Dorsolateral prefrontal cortex (tissue), 122 donors: ENCODE measurements at places on chromosomes 11 and 22. TPM values are rescaled to one million over a fixed set of nuclear protein-coding genes. Genes with fewer than 3 reads are reported as not detected.
A peak's percentile ranks its signal among the peaks of the same experiment; 100 is the strongest.

DNA sequence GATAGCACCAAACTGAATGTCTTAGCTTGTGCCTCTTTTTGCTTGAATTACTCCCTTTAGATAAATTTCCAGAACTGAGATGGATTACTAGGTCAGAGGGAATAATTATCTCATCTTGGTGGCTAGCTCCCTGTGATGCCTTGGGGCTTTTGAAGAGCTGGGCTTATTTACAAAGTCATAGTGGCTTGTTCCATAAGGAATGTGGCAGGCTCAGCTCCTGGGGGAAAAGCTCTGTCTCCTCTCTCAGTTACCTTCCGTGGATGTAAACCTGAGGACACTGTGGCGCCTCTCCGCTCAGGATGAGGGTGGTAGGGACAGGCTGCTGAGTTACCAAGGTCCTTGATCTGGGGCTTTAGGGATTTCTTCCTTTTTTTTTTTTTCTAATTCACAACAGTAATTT lies 121.7 kb downstream of the PARVA start:
- DNase-seq, result no peak

DEUP1 gene
- not detected for total RNA-seq

SLN gene
- 3.6 TPM for total RNA-seq

FJX1 gene
- 14.1 TPM for total RNA-seq

- no peak for DNase-seq
Measured at GRCh38 chr11:112540261-112540660, 279.6 kb upstream of the PLET1 start.

DNA sequence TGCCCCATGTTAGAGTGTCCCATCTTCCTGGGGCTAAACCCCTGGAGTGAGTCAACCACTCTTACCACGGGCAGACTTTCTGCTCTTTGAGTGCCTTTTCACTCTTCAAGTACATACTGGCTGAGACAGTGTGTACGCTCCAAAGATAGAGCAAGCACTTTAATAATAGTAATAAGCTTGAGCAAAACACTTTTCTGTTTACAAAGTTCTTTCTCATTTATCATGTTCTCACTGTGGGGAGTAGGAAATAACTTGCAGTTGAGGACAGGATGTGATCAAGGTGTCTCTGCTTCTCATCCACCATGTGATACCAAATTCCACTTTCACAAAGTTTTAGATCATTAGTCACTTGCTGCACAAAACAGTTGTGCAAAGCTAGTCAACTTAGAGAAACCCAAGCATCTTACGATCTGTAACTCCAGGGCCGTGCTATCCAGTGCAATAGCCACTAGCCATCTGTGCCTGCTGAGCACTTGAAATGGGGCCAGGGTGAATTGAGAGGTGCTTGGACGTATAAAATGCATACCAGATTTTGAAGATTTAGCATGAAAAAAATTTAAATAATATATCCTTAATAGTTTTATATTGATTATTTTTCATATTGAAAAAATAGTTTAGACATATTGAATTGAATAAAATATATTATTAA lies 135.3 kb downstream of the KIF18A start:
- DNase-seq, result no peak

IGLL1 gene
- total RNA-seq, result not detected

DNA sequence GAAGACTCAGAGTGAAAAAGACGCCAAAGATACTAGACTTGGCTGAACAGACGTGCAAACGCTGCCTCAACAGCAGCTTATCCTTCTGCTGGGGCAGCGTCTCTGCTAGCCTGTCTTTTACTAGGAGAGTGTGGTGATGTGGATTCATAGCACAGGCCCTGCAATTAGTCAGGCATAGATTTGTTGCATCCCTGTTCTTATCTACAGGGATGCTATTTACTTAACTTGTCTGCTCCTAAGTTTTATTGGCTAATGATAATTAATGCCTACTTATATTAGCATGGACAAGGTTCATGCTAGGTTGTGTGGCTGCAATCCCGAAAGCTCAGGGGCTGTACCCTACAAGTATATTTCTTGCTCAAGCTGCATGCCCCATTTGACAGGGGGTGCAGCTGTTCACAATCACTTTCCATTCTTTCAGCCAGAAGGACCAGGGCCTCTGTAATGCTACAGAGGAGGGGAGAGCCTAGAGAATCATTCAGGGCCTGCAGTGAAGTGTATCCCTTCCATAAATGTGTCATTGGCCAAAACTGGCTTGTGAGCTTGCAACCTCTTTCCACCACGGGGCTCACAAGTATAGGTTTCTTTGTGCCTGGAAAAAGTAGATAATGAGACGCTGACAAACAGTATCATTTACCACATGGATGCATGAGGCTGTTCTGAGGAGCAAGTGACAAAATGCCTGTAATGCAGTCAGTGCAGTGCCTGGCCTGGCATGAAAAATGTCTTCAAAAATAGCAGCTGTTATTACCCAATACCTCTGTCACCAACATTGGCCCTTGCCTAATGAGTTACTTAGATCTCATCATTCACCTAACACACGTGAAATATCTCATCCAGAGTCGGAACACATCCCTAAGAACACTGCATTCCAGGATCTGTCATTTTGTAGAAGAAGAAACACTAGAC lies 685.8 kb upstream of the API5 start:
- DNase-seq, result no peak

SLC22A24 gene
- total RNA-seq, result not detected

DNA sequence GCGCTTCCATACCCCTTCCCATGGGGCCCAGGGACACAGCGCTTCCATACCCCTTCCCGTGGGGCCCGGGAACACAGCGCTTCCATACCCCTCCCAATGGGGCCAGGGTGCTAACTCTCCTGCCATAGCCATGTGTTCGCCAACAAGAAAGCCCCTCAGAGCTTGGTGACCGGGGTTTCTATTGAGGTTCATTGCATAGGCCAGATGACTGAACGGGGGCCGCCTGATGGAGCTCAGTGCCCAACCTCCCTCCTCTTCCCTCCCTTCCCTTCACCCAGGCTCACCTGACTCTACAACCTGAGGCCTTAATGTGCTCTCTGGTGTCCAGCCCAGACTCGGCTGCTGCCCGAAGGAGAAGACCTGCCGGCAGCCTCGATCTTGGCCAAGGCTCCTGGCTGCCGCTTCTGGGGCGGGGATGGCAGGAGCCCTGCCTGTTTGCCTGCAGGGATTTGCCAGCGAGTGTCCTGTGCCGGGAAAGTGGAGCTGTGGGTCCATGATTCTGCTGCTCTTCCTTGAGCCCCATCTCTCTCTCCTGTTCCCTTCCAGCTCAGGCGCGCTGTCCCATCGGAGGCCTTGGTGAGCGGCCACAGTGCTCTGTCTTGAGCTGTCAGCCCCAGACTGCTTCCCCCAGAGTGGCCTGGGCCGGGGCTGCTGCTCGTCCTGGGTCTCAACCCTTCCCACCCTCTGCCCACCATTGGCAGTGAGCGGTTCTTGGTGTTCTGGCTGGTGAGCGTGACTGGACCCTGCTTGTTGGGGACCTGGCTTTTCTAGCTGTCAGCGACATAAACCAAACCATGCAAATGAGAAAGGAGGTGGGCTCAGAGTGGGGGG lies 267.0 kb downstream of the TBC1D22A start:
- DNase-seq, result peak; percentile 39

GRCh38 chr11:110147962-110148709 lies 54.9 kb downstream of the ZC3H12C start:
- DNase-seq, result no peak

DNA sequence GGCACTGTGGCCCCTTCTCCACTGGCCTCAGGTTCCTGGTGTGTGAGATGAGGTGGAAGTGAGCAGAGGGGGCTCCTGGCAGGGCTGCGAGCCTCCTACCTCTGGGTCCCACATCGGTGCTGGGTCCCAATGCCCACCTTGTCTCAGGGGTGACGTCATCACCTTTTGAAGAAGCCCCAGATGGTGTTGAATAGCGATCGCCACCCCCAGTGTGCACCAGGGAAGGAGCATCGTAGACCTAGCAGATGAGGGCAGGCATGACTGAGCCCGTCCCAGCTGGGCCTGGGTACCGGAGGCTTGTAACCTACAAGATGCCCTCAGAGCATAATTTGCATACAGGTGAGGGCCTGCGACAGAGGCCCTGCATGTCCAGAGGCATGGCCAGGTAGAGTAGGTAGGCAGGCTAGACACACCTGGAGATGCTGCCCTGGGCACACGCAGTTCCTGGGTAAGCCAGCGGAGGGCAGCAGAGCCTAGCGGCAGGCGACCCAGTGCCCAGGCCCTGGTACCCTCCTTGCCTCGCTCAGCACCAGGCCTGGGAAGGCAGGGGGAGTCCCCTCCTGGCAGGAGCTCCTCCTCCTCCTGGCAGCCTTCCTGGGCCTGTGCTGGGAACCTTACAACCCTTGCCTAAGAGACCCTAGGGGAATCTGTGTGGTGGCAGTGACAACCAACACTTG lies 52.5 kb downstream of the TPCN2 start:
- peak; percentile 74 for DNase-seq

HTR3B gene
- 5.0 TPM for total RNA-seq

DERL3 gene
- total RNA-seq, result 1.3 TPM

GRCh38 chr22:48098921-48099245 lies 1336.4 kb downstream of the TBC1D22A start:
- no peak for DNase-seq

CYP2D6 gene
- total RNA-seq, result 3.1 TPM

OR10G7 gene
- not detected for total RNA-seq

GRCh38 chr11:62030071-62030684 lies 62.7 kb upstream of the FTH1 start:
- DNase-seq, result no peak

- no peak for DNase-seq
Measured at GRCh38 chr22:26447584-26448329, 18.7 kb downstream of the ASPHD2 start.

TEX12 gene
- total RNA-seq, result not detected

DNA sequence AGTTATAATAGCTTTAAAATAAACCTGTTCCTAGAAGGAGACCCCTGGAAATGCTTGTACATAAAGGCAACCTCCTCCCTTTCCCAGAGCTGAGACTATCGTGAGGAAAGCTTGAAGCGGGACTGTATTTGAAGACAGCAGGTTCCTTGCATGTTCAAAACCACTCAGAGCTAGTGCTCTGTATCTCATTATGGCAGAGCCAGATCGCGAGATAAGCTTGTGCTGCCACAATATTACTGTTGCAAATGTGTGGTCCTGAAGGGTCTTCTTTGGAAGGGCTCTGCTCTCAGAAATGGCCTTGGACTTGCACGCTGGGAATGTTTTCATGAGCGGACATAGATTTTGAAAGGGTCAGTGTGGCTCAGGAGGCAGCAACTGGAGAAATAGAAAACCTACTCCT lies 168.2 kb downstream of the KIRREL3 start:
- no peak for DNase-seq

MS4A12 gene
- total RNA-seq, result not detected

DNA sequence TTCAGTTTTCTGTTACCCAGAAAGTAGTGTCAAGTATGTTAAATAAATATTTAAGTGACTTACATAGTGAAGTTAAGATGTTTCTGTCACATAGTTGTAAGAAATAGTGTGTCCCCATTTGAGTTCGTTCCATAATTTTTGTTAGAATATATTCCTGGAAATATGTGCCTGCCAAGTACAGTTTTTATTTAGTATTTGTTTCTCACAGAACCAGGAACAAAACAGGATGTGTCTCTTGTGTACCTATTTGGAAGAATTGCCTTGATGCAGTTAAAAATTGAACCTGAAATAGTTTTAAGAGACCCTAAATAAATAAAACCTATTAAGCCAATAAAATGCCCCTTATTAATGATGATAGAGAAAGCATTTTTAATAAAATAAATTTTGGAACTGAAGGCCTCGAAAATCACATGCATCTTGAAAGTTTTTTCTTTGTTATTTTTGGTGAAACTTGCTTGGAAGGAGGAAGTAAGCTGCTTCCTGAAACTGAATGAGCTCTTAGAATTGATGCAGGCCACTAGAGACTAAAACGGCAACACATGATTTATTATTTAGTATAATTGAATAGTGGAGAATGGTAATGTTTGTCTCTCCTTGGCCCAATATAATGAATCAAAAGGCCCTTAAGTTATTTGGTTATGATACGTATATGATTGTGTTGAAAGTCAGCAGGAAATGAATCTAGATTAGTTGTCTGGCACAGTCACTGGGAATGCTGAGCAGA lies 55.9 kb downstream of the SWAP70 start:
- no peak for DNase-seq

DNA sequence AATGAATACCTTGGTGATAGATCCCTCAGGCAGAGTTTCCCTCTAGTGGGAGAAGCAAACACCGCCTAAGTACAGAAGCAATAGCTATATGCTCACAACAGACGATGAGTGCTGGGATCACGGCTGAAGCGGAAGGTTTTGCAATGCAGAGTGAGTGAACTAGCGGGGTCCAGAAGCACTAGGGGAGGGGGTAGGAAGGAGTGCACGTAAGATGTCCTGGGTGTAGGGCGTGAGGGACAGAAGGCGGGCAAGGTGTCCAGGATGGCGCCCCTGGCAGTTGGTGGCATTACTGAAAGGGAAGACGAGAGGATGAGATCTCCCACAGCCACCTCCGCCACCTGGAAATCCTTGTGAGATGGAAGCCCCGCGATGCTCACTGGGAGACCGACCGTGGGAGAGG lies 81.0 kb downstream of the ETS1 start:
- no peak for DNase-seq

GGTLC2 gene
- total RNA-seq, result not detected

- DNase-seq, result no peak
Measured at GRCh38 chr11:34492806-34493414, 20.7 kb downstream of the ELF5 start.

EIF1AD gene
- 39.4 TPM for total RNA-seq
